ENCODE measurements at places on chromosomes 16 and 17.

DNA sequence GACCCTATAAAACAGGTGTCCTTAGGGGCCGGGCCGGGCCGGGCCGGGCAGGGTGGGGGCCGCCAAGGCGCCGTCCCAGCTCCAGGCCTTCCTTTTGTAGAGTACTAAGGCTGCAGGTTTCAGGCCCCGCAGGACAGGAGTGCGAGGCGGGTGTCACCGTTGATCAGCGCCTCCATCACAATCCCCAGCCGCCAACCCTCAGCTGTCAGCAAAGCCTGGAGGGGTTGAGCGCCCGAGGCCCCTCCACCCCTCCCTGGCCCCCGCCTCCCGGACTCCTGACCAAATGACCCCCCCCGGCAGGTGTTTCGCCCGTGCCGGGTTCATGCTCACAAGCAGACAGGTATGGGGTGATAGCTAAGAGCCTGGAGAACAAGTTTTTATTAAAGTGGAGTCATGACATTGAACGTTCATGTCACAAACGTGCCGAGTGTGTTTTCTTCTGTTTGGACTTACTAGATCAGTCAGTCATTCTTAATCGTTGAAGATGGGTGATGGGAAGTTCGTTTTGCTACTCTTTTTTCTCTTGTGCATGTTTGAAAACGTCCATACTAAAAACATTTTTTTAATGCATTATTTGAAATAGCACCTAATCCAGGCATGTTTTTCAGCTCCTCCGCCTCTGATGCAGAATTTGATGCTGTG lies 534 bp downstream of the ARL2BP start:
- no peak for DNase-seq

GRCh38 chr16:63312346-63312745 lies 1276.1 kb upstream of the CDH8 start:
- DNase-seq = no peak

DNA sequence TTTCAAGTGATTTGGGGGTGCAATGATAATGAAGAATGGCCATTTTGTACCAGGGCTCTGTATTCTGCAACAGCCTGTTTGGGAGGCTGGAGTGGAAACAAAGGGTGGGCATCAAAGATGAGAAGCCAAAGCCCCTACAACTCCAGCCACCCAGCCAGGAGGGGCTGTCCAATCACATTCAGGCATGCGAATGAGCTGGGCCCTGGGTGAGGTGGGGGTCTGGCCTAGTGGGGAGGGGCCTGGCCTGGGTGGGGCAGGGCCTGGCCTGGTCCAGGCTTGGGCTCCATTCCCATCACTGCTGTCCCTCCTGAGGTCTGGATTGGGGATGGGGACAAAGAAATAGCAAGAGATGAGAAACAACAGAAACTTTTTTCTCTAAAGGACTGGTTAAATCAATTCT lies 6.4 kb downstream of the AOC3 start:
- DNase-seq = no peak

DNA sequence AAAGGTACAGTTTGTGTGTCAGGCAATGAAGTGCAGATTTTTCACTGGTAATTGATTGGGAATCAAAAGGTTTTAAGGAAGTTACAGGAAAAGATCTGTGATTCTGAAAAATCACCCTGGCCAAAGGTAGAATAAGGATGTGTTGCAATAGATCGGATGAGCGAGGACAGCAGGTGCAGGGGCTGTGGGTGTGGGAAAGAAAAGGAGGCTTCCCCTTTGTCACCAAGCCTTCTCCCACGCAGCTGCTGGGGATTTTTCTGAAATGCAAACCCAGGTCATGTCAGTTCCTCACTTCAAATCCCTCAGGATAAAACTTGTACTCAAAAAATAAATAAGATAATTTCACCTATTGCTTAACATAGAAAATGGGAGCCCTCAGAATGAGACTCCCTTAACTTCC lies 47.9 kb upstream of the ARHGAP17 start:
- no peak for DNase-seq

DNA sequence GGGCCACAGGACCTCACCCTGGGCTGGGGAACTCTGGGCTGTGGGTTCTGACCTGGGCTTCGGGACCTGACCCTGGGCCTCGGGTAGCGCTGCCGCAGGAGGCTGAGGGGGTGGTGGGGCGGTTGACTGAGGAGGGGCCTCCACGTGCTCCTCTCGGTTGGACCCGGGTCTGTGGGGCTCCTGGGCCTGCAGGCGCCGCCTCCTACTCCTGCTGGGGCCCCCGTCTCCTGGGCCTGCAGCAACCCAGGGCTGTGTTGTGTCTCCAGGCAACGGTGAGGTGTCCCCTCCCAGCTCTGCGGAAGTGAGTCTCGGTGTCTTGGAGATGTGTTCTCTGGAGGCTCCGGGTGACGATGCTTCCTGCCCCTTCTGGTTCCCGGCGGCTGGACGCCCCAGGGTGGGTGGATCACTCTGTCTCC lies 41.5 kb upstream of the GNG13 start:
- no peak for DNase-seq

DNA sequence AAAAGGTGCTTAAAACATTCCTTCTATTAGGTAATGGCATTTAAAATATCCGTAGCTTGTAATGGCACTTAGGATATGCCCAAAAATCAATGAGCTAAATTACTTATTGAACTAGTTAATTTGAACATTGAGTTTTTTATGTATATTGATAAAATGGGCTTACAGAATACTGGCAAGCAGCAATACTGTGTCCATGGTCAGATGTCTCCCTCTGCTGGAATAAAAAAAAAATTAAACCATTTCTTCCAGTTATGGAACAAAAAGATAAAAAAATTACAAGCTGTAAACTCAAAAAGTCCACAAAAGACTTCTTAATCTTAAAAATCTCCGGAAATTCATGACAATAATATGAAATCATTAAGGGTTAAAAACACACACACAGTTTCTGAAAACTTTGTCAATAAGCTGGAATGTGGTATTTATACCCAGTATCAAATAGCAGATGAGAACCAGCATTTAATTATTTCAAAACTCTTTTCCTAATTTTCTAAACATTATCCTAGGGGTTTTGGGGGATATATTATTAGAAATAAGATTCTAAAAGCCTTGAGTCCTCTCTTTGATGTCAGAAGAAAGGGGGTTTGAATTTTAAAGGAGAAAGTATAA lies 21.5 kb upstream of the PSMD7 start:
- no peak for DNase-seq

DNA sequence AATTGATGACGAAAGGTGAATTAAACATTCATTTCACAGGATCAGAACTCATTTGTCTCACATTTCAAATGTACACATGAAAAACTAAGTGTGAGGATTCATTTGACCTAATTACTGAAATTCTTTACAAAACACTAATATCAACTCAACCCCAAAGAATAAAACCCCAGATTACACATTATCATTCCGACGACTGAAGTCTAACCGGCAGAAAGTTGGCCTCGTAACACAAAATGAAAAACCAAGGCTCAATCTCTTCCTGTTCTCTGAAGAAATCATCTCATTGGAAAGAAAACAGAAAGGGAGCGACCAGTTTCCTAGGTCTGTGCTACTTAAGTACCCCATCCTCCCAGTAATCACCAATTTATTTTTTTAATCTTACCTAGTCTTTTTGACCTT lies 1.8 kb downstream of the JPT1 start:
- DNase-seq = no peak

GRCh38 chr16:86739808-86740207 lies 161.5 kb downstream of the FOXL1 start:
- DNase-seq = no peak

GRCh38 chr16:175011-175949 lies 1.2 kb upstream of the HBA1 start:
- DNase-seq = no peak

GRCh38 chr16:77302674-77303073 lies 103.5 kb downstream of the SYCE1L start:
- no peak for DNase-seq

GRCh38 chr17:68033636-68034451 lies 1.7 kb upstream of the KPNA2 start:
- DNase-seq = no peak

DNA sequence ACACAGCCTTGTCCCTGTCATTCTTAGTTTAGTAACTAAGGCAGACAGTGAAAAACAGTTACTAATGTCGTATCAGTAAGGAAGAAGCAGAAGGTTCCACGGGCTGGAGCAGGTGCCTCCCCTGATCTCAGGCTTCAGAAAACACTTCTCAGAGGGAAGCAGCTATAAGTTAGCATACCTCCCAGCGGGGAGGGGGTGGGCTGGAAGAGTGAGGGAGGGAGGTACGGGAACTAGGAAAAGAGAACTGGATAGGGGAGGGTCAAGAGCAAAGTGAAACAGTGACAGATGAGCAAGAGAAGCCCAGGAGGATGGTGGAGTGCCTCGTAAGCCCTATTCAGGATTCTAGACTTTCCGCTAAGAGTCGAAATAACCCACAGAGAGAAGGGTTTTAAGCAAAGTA lies 186.3 kb upstream of the XYLT1 start:
- no peak for DNase-seq

- no peak for DNase-seq
These were observed 228.5 kb downstream of the TOX3 start for GRCh38 chr16:52318302-52319009.

DNA sequence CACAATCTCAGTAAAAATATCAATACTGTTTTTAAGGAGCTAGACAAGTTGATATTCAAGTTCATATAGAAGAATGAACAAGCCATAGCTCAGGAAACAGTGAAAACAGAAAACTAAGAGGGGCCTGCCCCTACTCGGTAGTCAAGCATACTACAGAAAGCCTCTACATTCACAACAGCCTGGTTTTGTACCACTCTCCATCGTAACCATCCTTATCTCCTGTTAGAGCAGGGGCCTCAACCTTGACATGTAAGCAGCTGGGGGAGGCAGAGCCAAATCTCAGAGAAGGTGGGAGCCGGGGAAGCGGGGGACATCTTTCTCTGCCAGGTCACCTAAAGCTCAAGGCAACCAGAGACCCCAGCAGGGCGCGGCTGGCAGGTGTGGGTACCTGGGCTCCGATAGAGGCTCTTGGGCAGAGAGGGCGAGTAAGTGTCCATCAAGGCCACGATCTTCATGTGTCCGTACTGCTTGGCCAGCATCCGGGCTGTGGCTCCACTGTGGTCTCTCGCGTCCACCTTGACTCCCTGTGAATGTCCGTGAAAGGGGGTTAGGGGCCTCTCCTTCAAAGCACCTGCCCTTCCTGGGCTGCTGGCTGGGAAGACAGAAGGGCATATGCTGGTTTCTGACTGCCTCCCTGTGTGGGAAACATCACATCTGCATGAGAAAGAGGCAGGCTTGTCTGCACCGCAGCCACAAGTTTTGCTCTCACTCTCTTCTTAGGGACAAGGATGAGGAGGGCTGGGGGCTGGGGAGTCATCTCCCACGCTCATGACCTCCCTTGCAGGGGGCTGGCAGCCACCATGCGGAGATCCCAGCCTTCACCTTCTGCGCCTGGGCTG lies 20.2 kb downstream of the ANKS3 start:
- DNase-seq = no peak

- DNase-seq = no peak
These were observed 13.3 kb downstream of the JUP start for GRCh38 chr17:41773190-41773588.

DNA sequence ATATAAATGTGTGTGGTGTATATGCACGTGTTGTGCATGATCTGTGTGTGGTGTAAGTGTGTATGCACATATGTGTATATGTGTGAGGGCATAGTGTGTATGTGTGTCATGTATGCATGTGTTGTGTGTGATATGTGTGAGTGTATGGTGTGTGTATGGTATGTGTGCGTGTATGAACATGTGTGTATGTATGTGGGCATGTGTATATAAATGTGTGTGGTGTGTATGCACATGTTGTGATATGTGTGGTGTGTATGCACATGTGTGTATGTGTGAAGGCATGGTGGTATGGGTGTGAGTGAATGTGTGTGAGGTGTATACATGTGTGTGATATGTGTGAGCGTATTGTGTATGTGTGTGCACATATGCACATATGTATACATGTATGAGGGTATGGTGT lies 198.7 kb downstream of the RBFOX3 start:
- no peak for DNase-seq

DNA sequence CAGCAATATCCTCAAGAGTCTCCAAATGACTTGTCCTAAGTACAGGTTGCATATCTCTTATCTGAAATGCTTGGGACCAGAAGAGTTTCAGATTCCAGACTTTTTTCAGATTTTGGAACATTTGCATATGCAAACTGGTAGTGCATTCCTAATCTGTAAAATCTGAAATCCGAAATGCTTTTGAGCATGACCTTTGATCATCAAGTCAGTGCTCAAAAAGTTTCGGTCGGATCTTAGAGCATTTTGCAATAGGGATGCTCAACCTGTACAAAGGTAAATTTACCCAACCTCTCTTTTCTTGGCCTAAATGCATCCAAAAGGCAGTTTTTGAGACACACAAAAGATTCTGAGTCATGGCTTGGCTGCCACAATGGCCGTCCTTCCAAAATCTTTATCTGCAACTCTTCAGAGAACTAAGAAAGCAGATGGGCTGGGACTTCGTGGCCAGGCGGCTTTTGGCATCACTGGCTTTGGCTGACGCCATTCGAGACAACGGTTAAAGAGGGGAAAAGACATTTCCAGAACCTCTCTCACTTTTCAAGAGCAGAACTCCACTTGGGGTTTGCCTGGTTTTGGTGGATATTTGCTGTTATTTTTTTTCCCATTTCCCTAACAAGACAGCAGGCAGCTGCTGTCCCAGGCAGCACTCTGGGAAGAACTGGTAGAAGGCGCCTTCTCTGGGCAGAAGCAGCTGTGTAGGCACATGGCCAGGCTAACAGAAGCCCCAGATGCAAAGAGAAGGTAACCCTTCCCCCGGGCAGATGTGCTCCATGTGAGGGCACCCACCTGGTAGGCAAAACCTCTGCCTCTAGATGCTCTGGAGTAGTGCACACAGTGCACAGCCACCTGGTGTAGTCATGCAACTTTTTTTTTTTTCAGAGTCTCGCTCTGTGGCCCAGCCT lies 8.9 kb downstream of the CPPED1 start:
- no peak for DNase-seq

DNA sequence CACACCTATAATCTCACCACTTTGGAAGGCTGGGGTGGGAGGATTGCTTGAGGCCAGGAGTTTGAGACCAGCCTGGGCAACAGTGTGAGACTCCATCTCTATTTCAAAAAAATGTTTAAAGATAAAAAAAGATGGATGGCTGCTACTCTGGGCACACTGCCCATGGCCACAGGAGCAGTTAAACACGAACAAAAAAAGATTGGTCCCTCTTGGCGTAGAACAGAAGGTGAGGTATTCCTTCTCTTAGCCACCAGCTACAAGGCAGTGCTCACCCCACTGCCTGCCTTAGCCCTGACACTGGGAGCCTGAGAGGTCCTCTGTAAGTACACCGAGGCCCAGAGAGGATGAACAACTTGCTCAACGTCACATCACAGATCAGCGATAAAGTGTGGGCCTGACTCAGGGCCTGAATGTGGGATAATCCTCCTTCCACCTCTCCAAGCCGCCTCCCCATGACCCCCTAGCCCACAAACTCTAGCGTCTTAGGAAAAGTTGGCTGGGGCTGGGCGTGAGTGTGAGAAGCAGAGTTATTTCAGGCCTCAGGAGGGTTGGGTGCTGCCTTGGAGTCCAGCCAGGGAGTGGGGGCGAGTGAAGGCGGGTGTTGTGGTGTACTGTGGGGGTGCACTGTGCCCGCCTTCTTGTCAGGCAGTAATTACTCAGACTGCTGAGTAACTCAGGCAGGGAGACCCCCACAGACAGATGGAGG lies 2.3 kb upstream of the DPH1 start:
- no peak for DNase-seq
